HuH-7 (cell line): ENCODE measurements at places on chromosomes 12 and 14.

GRCh38 chr12:89319122-89319521 lies 33.2 kb downstream of the DUSP6 start:
- DNase-seq = no peak

DNA sequence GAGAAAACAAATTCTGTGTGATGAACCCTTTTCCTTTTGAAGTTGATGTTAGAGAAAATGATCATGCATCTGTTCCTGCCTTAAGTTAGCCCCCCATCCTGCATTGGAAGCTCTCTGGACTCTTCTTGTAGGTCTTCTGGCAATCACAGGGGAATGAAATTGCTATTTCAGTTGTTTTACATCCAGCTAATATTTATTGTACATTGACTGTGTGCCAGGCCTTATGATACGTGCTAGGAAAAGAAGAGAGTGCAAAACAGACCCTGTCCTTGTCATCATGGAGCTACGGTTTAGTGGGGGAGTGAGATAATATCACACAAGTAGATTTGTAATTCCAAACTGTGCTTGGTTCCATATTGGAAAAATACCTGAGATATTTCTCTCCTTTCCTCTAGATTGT lies 118.6 kb downstream of the TGFB3 start:
- DNase-seq = no peak

DNA sequence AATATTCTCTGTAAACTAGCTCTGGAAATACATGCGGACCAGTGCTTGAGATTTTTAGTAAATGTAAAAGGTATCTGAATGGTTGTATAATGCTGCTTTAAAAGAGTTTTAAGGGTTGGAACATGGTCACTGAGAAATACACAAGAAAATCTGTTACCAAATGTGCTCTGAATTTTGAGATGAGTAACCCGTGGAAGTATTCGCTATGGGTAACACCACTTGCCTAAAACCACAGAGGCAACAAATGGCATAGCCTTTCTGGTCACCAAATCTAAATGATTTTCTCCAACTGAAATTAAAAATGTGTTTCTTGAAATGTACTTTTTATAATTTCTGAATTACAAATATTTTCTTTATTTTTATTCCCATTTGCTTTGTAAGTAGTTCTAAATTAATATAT lies 745.7 kb downstream of the DIO2 start:
- DNase-seq = no peak

DNA sequence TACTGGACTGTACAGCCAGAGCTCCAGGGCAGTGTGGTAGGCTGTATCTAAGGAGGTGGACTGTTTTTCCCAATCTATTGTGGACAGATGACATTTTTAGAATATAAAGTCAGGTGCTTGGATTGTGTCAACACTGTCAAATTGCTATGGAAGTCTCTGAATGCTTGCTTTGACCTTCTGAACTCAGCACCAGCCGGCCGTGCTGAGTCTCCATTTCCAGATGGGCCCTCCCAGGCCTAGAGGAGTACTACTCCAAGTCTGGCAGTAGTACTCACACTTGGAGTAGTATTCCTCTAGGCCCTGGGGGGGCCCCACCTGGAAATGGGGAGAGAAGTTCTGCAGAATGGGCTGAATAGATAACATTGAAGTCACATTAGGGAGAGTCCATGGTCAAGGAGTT lies 16.2 kb upstream of the KCNK13 start:
- no peak for DNase-seq

DNA sequence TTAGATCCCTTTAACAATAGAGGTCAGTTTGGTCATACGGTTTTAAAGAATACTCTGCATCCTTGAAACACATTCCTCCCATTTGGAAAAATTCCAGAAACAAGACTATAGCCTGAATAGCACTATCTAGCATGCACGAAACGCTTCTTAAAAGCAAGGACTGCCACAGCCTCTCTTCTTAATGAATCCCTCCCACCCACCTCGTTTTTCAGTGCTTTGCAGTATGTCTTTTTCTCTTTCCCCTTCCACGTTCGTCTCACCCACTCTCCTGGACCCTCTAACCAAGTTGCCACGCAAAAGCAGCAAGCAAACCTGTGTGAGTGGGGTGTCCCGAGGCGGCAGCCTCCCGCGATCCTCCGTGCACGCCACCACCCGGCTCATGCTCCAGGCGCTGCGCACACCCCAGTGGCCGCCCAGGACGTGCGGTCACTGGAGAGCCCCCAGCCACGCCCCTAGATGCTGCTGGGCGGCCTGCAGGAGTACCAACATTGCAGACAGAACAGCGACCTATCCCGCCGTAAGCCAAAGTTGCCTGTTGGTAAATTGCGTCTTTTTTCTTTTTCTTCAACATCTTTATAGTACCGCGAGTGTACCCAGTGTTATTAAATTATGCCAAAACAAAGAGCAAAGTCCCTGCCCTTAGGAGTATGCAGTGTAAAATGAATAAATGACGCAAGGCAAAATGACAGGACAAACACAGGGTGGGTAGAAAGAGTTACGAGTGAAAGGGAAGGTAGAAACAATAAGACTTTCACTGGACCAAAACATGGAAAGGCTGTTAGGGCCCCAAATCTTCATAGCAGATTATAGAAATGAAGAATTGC lies at the start of gene SLC38A4:
Gene SLC38A4 (minus strand): TSS at position 407 of the 824 bp plus-strand sequence. CDS start 32,926 bp downstream, outside the sequence.
- peak; percentile 88 for DNase-seq
